A172 (cell line): ENCODE measurements at places on chromosomes 1 and 21. TPM values are rescaled to one million over a fixed set of nuclear protein-coding genes. Genes with fewer than 3 reads are reported as not detected.

GRCh38 chr1:214603819-214604252 lies 841 bp downstream of the CENPF start:
- peak; percentile 36 for DNase-seq

MYOM3 gene
- total RNA-seq: 12.5 and 14.2 TPM in 2 replicates

GRCh38 chr1:29832936-29833335 lies 596.6 kb downstream of the PTPRU start:
- DNase-seq: no peak

DNA sequence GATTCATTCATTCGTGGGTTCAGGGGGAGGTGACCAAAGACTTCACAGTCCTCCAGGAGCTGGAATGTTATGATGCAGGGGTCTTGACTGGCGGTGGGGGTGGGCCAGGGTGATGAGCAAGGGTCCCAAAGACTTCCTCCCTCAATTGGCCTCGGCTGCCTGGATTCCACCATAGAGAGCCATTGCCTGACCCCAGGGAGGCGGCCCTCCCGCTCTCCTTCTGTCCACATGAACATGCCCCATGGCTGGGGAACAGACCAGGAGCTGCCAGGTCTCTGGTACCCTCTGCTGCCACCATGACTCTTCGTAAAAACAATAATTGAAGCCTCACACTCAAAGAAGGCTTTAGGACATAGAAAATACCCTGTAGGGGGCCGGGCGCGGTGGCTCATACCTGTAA lies 102.5 kb upstream of the CASZ1 start:
- no peak for DNase-seq

DNA sequence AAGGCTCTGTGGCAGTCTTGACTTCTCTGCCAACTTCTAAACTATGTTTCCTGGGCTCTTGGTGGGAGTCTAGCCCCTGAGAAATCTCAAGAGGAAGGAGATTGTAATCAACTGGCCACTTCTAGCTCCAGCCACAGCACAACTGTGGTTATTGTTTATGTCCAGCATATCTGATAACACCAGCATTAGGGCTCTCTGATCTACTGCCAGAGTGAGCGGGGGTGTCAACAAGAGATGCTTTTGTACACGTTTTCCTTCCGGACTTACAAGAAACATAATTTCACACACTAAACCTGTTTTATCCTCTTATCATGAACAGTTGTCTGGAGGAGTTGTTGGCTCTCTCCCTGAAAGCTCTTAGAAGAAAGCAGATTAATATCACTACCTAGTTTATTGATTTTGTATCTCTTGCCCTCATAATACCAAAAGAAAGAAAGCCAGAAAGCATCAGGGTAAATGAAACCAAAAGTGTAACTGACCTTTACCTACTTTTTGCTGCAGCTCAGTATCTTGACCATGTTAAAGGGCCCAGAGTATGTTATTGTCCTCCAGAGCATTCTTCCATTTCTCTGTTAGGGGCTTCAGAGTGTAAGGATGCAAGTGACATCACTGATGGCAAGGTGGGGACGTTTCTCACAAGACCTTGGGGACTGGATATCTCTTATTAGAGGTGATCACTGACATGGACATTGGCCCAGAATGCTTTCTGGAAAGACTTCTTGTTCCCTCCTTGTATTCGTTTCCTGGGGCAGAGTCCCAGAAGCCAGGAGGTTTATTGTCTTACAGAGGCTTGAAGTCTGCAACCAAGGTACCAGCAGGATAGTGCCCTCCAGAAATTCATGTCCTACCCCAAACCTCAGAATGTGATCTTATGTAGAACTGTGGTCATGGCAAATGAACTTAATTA lies 9.6 kb upstream of the SH2D1B start:
- no peak for DNase-seq

DNA sequence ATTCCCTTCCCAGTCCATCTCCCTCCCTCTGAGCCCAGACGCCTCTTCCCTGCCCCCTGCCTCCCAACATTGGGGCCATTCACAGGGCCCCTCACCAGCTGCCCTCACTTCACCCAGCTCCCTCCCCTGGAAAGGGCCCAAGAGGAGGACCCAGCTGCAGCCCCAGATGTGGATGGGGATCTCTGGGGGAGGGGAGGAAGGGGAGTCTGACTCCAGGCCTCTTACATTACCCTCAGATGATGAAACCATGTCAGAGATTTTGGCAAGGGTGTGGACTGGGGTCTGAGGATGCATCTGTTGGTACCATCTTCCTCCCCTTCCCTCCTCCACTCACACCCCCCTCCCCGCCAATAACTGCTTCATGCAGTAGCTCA lies 1.1 kb upstream of the KIF21B start:
- no peak for DNase-seq

DNA sequence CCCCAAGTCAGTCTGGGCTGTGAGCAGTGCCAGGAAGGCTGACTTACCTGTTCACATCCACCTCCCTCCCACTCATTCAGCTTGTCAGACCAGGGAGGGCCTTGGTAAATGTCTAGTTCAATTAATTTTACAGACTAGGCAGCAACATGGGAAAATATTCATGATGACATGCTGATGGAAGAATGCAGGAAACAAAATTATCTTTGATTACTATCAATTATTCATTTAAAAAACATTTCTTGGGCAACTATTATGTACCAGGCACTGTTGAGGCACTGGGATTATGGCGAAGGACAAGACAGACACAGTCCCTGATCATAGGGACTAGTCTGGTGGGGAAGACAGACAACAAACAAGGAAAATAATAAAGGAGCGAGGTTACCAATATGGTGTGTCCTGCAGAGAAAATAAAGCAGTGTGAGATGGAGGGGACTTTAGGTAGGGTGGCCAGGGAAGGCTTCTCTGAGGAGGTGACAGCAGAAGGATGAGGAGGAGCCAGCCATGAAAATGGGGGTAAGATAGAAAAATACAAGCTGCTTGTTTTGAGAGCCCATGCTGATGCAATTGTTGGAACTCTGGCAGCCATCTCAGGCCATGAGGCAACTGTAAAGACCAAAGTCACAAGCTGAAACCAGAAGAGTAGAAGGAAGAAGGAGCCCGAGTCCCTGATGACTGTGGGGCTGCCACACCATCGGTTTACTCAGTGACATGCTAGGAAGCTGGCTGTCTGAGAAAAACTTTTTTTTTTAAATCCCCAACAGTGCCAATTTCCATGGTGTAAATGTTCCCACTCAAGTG lies 14.0 kb downstream of the TRIM62 start:
- no peak for DNase-seq

FCRL1 gene
- not detected in 2 replicates for total RNA-seq

DNA sequence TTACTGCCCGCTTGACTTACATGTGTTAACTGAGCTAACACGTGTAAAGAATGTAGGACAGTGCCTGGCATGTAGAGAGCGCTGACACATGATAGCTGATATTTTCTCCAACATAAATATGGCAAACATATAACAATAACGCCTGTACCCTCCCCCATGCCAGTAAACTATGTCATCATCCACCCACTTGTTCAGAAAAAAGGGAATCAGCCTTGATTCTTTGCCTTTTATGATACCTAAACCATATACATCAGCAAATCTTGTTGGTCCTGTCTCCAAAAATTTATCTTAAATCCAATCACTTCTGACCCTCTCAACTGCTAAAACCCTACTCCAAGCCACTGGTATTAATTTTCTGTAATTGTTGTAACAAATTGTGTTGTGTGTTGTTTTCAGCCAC lies 1.1 kb upstream of the ZNF692 start:
- no peak for DNase-seq

- DNase-seq: no peak
Measured at GRCh38 chr1:5811419-5811818, 180.8 kb downstream of the NPHP4 start.

ATP6V1G3 gene
- total RNA-seq: 4.7 and 12.7 TPM in 2 replicates

- no peak for DNase-seq
Measured at GRCh38 chr1:2459757-2460156, 16.3 kb upstream of the PLCH2 start.

CA14 gene
- total RNA-seq: not detected in 2 replicates

GRCh38 chr1:84971957-84972356 lies 25.0 kb downstream of the MCOLN2 start:
- DNase-seq: no peak

GRCh38 chr1:237695878-237696277 lies 194.8 kb downstream of the ZP4 start:
- DNase-seq: no peak

GRCh38 chr1:87155170-87155569 lies 173.5 kb upstream of the LMO4 start:
- no peak for DNase-seq

DNA sequence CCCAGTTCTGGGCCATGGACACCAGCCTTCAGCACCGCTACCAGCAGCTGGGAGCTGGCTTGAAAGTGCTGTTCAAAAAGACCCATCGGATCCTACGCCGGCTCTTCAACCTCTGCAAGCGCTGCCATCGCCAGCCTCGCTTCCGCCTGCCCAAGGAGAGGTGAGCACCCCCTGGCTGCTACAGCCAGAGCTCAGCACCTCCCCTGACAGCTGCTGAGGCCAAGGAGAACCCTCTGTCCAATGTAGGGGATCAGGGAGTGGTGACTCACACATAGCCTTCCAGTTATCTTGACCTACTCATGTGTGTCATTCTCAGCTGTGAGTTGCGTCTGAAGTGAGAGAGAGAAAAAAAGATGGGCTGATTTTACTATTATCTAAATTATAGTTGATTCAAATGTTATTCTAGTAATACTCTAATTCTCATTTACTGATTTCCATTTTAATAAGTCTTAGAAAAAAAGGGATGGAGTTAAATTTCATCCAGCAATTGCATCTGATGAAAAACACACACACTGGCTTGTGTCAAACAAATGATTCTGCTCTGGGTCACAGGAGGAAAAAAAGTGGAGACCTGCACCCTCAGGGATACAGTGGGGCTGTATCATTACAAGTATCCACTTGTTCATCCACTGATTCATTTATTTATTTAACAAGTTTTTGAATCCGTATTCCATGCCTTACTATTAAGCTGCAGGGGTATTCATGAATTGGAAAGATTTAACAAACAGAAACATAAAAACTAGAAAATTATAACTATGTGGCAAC lies 108.0 kb downstream of the BRINP2 start:
- DNase-seq: no peak

PSRC1 gene
- 32.7 and 42.3 TPM in 2 replicates for total RNA-seq

GRCh38 chr1:9291914-9292360 lies 757 bp upstream of the SPSB1 start:
- DNase-seq: no peak

DNA sequence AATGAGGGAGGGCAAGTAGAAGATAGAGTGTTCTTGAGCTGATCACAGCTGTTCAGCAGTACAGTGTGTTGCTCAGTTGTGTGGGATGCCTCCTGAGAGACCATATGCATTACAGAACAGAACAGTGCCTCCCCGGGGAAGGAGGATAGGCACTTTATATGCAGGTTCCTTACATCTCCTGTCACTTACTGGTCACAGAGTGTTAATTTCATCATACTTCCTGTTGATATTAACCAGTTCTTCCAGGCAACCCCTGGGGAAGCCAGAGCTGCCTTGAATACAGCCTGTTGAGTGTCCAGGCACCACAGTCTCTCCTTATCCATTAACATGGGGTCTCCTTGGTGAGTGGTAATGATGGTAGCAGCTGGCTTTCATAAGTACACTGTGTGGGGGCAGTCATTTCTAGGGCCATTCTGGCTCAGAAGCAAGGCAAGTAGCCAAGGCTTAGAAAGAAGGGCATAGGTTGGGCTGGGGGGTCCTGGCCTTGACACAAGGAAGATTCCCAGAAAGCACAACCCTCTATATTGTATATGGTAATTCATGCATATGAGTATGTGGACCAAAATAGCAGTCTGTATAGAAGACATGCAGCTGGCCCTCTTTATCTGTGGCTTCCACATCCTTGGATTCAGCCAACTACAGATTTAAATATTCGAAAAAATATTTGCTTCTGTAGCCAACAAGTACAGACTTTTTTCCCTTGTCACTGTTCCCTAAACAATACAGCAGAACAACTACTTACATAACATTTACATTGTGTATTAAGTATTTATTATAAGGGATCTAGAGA lies 142.4 kb downstream of the ZP4 start:
- no peak for DNase-seq
